Ovary (tissue), 10 donors: ENCODE measurements at places on chromosomes 6 and 20. TPM values are rescaled to one million over a fixed set of nuclear protein-coding genes. Genes with fewer than 3 reads are reported as not detected.

The RIMS1 gene
- 0.35 TPM for total RNA-seq

The IMPG1 gene
- not detected for total RNA-seq

The BEND6 gene
- total RNA-seq = 3.2 TPM

DNA sequence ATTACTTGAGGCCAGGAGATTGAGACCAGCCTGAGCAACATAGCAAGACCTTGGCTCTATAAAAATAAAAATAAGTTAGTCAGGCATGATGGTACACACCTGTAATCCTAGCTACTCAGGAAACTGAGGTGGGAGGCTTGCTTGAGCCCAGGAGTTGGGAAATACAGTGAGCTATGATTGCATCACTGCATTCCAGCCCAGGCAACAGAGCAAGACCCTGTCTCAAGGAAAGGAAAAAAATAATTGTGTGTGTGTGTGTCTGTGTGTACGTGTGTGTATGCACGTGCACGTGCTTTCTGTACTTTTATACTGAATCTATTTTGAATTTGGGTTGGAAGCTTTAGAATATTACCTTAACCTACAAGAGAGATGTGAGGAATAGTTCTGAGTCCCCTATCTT, 58.9 kb downstream of the KIZ start:
- peak; percentile 19 for DNase-seq

DNA sequence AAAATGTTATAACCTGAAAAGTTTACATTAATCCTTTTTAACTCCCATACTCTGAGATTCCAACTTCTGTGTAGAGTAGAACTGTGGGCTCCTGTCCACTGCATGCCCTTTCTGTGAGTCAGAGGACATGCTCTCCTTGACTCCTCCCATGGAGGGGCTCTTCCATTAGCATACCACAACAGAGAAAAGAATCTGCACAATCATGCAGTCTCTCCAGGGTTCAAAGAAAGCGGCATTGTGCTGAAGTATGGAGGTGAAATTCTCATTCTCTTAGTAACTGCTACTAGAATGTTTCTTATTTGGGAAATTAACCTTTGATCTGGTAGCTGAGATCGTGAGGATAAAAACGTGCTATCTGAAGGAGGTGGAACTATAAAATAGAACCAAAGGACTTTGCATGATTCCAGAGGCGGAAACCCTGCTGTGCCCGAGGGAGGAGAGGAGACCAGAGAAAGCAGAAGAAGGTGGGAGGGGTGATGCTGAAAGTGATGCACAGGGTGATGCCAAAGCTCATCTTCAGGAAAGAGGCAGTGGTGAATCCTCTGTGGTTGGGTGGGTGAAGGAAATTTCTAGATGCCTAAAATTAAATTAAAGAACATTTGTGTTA, 202.2 kb upstream of the PCSK2 start:
- no peak for DNase-seq
